ENCODE measurements at places on chromosomes 6 and 20. TPM values are rescaled to one million over a fixed set of nuclear protein-coding genes. Genes with fewer than 3 reads are reported as not detected.

DNA sequence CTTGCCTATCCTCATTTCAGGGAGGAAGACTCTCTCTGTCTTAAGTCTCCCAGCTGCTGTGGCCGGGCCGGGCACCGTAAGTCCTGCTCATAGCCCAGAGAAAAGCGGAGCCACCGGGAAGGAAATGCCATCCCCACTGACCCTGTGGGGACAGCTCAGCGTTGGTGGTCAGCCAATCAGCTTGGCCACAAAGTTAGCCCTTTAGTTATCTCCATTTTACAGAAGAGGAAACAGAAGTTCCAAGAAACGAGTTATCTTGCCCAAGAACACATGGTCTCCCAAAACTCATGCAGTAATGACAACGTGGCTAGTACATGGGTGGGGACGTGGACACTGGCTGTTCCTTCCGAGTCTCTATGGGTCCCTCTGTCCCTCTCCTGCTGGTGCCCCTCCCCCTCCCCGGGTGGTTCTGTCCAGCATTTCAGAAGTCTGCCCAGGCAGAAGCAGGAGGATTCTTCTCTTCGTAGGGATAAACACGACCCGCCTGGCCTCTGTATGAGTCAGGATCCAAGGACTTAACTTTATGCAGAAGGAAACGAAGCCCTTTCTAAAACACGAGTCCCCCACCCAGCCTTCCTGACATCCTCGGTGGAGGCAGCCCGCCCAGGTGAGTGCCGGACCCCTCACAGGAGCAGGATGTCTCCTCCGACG, 273.8 kb downstream of the CDH4 start:
- DNase-seq = no peak

DNA sequence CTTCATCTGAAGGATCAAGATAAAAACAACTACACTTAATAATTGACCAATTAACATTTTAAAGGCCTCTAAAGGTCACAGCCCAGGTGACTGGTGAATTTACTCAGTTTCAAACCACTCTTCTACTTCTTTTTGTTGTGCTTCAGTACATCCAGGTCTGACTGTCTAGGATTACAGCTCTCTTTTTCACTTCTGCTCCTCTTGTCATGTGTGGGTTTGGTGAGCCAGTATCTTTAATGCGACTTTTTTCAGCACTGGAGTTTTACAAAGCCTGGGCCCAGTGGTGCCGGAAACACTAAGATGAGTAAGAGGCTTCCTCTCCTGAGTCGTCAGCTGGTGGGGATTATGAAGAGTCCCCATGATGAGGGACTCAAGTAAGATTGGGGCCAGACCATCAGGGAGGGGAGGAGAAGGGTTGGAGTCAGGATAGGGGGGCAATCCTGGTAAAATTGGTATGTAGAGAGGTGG, 27.0 kb downstream of the HECA start:
- DNase-seq = no peak

- no peak for DNase-seq
Measured at GRCh38 chr6:168737481-168737880, 296.5 kb downstream of the SMOC2 start.

GRCh38 chr6:170347091-170347490, 40.5 kb downstream of the FAM120B start:
- no peak for DNase-seq

PGC gene
- polyA plus RNA-seq = not detected

GRCh38 chr6:51163843-51164529, 345.3 kb downstream of the TFAP2B start:
- DNase-seq = no peak

GRCh38 chr6:169788809-169789145, 37.4 kb downstream of the ERMARD start:
- no peak for DNase-seq

DNA sequence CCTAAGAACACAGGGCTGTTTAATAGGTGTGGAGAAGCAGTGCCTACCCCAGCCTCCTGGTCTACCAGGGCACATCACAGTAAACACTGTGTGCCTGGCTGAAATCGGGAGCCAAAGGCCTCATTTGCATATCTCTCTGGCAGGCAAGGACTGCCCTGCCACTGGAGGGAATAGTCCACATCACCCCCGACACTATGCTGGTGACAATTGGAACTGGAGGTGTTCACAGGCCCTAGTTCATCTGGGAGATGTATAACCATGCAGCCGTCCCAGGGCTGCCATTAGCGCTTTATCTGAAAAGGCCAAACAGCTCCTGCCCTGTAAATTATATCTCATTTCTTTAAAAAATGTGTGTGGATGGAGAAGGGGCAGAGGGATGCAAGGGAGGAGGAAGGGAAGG, 150.3 kb downstream of the LINC00237 start:
- DNase-seq = no peak

DNA sequence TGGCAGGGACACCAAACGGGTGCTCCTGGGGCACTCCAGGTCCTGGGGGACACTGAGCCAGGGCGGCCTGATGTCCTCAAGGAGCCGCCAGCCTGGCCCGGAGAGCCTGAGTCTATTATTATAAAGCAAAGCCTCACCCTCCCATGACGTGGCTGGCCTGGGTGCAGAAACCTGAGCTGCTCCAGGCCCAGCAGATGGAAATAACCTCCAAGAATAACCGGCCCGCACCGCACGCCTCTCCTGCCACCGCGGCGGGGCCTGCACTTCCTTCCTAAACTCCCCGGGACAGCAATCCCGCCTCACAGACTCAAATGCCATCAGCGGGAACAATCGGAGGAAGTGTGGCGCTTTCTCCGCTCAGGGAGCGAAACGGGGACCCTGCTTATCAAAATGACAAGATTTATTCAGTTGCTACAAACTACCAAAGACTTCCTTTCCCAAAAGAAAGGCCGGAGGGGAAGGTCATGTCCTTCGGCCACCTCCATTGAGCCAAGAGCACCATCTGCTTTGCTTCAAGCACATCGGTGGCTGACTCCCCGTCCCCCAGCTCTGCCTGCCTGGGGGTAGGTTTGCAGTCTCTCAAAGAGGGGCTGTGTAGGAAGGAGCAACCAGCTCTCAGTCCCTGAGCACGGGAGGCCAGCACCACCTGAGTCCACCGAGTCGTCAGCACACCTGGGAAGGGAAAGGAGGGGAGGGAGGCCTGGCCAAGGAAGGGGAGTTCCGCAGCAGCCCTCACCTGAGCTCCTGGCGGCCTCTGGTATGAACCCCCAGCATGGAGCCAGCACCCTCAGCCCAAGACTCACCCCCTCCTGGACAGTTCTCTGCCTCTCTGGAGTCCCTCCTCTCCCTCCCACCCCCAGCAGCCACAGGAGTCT, 78.6 kb upstream of the QKI start:
- peak; percentile 87 for DNase-seq

DNA sequence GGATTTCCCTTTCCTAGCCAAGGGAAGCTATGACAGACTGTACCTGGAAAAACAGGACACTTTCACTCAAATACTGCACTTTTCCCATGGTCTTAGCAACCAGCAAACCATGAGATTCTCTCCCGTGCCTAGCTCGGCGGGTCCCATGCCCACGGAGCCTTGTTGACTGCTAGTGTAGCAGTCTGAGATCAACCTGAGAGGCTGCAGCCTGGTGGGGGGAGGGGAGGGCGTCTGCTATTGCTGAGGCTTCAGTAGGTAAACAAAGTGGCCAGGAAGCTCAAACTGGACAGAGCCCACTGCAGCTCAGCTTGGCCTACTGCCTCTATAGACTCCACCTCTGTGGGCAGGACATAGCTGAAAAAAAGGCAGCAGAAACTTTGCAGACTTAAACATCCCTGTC, 61.8 kb downstream of the EPM2A start:
- no peak for DNase-seq

NDRG3 gene
- 18.5 TPM for polyA plus RNA-seq

DNA sequence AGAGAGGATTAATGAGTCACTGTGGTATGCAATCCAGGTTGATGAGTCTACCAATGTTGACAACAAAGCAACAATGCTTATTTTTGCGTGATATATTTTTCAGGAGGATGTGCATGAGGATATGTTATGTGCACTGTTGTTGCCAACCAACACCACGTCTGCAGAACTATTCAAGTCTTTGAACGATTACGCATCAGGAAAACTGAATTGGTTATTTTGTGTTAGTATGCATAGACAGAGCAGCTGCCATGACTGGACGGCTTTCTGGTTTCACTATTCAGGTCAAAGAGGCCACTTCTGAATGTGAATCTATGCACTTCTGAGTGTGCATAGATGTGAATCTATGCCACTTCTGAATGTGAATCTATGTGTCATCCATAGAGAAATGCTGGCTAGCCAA, 134.0 kb upstream of the GRIK2 start:
- DNase-seq = no peak

- no peak for DNase-seq
Measured at GRCh38 chr20:45863543-45864470, 6.4 kb downstream of the ZSWIM3 start.

PRPH2 gene
- 5.2 TPM for polyA plus RNA-seq

MSH5 gene
- polyA plus RNA-seq = 10.3 TPM

DNA sequence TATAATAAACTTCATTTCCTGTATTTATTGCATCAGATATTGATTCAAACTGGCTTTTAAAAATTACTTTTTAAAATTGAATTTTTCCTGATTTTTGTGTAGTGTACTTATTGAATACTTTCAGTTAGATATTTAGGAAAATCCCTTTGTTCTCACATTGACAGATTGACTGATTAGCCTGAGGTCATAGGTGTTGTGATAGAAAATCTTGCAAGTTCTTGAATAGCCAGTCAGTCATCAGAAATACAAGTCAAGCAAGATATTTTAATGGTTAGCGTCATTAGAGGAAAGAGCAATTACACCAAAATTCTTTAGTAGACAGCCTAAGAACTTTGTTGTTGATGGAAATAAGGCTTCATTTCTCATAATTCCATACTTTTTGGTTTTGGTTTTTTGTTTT, 3.4 kb upstream of the TMEM30A start:
- no peak for DNase-seq

GRCh38 chr6:33683576-33684427, 27.7 kb downstream of the UQCC2 start:
- DNase-seq = no peak

Measured in muscle of leg (tissue), 16 donors.